ENCODE measurements at places on chromosomes 16 and 17.
A peak's percentile ranks its signal among the peaks of the same experiment; 100 is the strongest.

DNA sequence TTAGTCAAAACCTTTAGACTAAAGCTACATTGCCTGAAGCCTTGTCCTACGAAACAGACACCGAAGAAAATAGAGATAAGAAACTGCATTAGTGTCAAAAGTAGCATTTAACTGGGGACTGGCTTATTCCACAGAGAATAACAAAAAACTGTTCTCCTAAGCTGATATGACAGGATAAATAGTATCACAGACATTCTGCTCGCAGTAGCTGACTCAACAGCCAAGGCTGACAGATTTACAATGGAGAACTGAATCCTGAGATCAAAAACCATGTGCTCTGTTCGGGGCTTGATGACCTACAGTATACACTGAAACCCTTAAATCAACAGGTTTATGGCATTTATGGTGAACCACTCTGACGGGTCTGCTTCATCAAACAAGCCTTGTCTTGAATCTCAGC is 25.5 kb downstream of the ADAMTS18 start:
- DNase-seq, result no peak

GRCh38 chr16:67647111-67647651 is 2.2 kb downstream of the CARMIL2 start:
- DNase-seq, result no peak

DNA sequence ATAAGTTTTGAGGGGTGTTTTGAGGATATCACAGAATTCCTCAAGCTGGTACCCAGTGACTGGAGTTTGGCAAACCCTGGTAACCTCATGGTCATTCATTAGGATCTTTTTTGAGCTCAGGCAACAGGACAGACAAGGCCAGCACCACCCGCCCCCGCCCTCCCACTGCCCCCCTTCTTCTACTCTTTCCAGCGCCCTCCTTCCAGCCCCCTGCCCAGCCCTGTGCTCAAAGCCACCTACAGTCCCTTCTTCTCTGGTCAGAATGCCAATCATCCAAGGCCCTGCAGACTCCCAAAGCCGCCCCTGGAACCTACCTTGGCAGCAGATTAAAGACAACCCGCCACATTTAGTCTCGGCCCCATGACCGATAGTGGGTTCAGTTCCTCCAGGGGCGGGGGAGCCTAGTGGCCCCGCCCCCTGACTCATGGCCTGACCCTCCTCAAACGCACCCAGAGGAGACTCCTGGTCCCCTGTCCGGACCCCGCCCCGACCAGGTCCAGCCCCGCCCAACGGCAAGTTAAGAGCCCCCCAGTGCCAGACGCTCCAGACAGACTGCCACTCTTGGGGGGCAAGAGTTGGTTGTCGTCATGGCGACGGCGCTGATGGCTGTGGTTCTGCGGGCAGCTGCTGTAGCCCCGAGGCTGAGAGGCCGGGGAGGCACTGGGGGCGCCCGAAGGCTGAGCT is at the start of gene NAGS:
Gene NAGS, plus strand, starts transcription at position 546 of the 684 bp plus-strand sequence. Its CDS starts 42 bp downstream, at position 588.
- DNase-seq, result no peak

GRCh38 chr16:73546341-73546845 is 498.5 kb upstream of the ZFHX3 start:
- DNase-seq, result no peak

GRCh38 chr16:11669380-11670146 is 1.3 kb downstream of the SNN start:
- no peak for DNase-seq

DNA sequence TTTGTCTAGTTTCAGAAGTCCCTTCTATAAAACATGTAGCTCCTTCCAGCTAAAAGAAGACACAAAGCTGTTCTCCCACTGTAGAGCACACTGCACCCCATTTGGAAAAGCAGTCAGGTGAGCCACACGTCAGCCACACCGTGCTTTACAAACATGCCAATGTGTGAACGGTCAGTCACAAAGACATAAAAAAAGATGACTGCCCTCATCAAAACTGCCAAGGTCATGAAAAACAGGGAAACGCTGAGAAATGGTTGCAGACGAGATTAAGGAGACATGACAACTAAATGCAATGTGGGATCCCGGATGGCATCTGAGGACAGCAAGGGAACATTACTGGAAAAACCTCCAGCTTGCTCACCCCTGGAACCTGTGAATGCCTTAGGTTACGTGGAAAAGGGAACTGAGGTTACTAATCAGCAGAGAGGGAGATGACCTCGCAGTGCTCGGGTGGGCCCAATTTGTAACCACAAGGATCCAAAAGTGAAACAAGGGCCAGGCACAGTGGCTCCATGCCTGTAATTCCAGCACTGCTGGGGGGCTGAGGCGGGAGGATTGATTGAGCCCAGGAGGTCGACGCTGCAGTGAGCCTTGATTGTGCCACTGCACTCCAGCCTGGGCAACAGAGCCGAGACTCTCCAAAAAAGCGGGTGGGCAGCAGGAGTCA is 8.1 kb downstream of the ANKRD11 start:
- no peak for DNase-seq

DNA sequence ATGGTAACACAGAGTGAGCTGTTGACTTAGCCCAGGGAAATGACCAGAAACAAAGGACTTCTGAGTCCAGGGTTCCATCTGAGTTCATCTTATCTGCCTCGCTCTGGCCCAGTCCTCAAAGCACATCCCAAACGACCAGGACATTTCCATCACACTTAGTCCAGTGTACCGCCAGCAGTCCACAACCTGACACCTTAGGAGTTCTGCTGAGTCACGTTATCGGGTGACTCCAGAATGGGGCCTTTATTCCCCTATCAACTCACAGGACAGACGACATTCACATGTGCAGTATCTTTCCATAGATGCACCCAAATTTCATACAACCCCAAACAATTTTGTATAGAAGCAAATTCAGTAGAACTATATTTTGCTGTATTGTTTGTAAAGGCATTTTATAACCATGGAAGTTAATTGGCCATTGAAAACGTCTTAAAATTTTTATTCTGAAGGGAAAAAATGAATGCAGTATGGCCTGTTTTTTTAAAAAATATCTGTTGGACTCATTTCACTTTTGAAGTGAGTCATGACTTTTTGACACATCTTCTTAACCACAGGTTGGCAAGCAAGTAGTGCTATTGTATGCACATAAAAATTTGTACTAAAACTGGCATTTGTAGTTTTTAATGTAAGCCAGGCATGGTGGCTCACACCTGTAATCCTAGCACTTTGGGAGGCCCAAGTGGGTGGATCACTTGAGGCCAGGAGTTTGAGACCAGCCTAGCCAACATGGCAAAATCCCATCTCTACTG is 46.3 kb downstream of the ZNF18 start:
- DNase-seq, result no peak

DNA sequence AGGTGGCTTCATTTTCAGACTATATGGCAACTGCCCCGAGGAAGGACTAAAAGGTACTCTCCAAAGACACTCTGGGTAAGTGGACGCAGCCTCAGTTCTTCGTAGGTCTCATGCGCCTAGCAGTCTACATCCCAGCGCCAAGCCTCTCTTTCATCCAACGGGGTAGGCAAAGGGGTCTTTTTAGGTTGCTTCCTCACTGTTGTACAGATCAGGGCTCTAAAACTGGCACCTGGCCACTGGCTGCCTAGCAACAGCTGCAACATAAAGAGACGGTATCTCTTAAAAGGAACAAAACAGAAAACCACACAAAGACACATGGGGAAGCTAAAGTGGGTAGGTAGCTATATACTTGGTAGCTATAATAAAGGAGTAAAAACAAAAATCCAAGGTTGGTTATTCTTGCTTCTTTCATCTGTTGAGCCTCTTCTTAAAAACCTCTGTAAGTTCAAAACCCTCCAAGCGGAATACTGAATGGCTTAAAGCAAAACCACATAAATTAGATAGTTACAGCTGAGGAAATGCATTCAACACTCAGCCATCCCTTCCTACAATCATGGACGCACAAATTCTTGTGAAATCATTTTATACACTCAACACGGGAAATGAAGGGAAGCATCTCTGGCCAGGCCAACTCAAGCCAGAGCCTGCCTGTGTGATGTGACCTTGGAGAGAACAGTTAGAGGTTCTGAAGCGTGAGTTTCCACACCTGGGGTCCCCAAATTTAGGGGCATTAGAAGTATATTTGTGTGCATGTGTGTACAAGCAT is 22.7 kb downstream of the CYTH1 start:
- peak; percentile 45 for DNase-seq

- DNase-seq, result no peak
Observed at GRCh38 chr17:50118076-50118827, 11.7 kb downstream of the SAMD14 start.

- no peak for DNase-seq
Observed at GRCh38 chr16:19127674-19128131, 13.9 kb downstream of the ITPRIPL2 start.

DNA sequence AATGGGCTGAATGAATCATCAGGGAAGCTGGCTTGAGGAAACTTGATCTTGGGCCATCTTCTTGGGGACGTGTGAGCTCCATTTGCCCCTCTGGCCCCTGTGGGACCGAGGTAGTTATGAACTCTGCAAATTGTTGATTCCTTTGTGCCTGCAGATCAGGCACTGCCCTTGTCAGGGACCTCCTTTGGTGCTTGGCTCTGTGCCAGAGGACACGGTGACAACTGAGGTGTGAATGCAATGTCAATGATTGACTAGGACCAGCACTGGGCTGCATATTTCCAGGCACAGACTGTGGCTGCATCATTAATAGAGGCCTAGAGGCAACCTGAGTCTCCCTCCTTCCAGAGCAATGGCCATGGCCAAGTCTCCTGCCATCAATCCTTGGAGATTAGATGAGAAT is 23.8 kb downstream of the PDILT start:
- DNase-seq, result no peak

DNA sequence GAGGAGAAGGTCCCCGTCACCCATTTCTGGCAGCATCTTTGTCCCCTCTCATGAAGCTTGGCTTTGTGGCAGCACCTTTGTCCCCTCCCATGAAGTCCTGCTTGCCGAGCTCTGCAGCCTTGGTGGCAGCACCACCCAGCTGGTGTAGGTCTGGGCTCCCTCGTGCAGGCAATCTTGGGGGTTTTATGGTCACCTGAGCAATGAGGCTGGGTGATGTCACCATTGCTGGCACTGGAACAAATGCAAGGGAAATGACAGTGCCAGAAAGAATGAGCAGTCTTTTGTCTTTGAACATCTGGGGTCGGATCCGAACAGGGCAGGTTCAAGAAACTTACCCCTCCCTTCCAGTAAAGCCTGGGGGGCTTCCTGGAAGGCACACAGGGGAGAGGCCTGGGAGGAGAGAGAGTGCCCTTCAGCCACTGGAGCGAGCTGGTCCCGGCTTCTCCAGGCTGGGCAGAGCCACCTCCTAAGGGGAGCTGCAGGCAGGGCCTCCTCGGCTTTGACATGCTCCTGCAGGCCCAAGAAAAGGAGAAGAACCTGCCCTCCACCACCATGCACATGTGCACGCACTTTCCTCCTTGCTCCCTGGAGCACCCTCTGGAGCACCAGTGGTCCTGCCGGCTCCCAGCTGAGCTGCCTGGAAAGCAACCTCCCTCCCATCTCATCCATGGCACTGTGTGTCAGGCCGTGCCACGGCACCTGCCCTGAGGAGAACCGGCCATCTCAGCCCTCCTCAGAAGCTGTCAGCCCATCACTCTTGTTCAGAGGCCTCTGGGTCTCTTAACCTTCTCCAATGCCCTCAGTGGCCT is 16.0 kb downstream of the BTBD17 start:
- DNase-seq, result no peak

- DNase-seq, result no peak
Observed at GRCh38 chr17:29078183-29079045, 35.5 kb downstream of the PIPOX start.

GRCh38 chr16:35146031-35146710 is 1686.8 kb downstream of the TP53TG3F start:
- DNase-seq, result no peak

- DNase-seq, result no peak
Observed at GRCh38 chr17:164303-165235, 16.9 kb downstream of the DOC2B start.

DNA sequence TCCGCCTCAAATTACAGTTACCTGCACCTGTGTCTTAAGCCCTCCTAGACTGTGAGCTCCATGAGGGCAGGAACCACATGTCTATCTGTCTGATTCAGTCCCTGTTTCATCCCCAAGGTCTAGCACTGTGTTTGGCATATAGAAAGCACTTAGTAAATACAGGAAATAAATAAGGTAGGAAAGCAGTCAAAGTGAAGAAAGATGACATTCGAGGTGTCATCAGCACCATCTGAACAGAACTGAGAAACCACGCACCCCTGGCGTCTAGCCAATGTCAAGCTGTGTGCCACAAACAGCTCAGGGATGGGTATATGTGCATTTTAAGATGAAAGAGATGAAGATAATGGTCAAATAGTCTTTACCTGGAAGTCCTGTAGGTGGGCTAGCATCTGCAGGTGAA is 79.6 kb upstream of the ATP2A3 start:
- DNase-seq, result peak; percentile 15

DNA sequence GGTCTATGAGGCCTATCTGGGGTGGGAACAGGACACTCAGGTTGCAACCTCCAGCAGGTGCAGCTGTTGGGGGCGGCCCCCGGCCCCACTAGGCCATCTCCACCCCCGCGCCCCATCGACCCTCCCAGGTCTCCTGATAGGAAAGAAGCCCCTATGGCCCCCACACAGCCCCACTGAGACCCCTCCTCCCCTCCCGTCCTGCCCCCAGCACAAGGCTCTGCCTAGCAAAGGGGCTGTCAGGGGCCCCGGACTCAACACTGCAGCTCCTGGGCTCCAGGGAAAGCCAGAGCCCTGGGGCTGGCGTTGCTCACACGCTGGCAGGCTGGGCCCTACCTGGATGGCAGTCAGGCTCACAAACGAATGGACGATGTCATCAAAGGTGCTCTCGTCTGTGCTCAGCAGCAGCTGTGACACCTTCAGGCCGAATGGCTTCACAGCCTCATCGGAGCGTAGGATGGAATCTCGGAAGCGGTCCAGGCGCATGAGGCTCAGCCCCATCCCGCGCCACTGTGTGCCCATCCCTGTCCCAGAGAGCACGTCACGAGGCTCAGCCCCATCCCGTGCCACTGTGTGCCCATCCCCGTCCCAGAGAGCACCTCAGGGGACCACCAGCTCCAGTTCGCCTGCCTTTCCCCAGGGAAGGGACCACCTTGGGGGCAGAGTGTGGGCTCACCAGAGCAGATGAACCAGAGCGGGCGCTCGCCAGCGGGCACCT is 7.3 kb downstream of the FASN start:
- DNase-seq, result no peak

DNA sequence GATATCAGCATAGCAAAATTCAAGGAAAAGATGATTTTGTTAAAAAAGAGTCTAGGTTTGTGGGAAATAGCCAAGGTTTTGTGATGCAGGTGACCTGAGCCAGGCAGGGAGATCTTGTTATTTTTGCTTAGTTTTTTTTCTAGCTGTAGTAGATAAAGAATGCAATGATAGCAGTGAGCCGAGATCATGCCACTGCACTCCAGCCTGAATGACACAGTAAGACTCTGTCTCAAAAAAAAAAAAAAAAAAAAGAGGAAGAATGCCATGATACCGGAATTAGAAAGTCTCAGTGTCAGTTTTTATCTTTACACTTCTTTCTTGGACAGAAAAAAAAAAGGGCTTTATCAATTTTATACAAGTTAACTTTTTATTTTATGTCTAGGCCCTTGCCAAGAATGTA is 27.5 kb downstream of the TMEM238L start:
- DNase-seq, result no peak

All from stimulated activated CD4-positive, alpha-beta T cell treated with anti-CD3 and anti-CD28 coated beads, TNF-alpha, amount 100 ng/mL, for 4 hours (primary cell).